Pancreas (tissue), 10 donors: ENCODE measurements at places on chromosomes 7 and 10. TPM values are rescaled to one million over a fixed set of nuclear protein-coding genes. Genes with fewer than 3 reads are reported as not detected.
A peak's percentile ranks its signal among the peaks of the same experiment; 100 is the strongest.

DNA sequence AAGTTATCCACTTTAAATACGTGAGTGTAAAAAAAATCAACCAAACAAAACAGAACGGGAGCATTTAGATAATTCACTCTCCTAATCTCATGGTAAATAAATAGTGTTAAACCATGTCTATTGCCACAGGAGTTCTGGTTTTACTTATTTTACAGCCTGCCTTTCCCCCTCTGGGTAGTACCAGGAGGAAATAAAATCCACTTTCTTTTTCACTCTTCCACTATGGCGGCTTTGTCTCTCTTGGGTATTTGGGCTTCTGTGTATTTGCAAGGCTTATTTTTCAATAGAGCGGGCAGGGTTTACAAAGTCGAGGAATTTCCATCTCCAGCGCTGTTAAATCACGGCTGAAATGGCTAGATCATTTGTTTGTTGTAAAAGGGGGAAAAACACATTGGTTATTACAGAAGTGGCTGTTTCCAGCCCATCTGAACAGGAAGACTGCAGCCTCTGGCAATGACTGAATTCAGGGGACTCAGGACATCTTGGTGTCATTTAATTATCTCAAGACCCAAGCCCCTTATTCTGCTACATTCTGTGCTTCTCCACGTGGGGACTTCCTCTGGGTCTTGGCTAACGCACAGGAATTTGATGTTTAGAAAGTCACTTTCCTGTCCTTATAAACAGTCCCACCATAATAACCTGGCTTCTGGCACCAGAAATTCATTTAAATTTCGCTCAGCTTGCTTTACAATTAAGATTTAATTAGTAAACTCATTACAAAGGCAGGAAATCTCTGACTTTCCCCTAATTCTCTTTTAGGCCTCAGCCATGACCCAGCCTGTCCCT is 323.9 kb downstream of the GATA3 start:
- no peak for DNase-seq
- H3K4me3 ChIP-seq: no peak overlapping the region
- H3K36me3 ChIP-seq: no peaks in the 10 kb centered on the region
- H3K27ac ChIP-seq: no peak overlapping the region

GRCh38 chr10:86523348-86523747 is 1.8 kb upstream of the WAPL start:
- H3K4me3 ChIP-seq: no peak overlapping the region
- H3K27me3 ChIP-seq: no peaks in the 10 kb centered on the region
- no peaks in the 10 kb centered on the region for H3K36me3 ChIP-seq
- DNase-seq: no peak
- H3K4me1 ChIP-seq: peaks cover 23% of the 10 kb centered on the region
- H3K27ac ChIP-seq: no peak overlapping the region

DNA sequence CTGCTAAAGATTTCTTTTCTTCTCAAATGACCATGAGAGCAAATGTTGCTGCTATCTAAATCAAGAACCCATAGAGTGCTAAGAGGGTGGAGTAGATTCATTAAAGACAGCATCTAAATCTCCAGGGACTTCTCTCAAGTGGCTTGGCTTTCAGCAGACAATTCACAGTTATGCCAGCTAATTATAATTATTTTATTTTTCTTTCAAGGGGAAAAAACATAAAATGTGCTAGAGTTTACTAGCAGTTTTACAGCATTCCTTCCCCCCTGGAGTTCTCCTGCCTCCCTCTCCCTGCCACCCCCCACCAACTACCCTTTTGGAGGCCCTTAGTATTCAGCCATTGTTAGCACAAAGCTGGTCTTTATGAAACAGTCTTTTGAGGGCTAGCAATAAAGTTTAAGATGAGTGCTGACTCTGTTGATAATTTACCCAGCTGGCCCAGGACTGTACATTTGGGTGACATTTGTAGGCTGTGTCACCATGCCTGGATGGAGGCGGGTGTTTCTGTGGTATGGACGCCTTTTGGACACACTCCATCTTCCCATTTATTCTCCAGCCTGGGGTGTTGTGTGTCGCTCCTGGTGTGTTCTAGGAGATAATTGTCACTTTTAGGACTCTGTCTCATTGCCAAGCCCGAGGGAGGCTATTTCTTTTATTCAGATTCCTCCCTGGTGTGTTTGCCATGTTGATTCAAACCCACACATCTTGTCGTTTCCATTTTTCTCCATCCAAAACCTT is 160.2 kb downstream of the CREB5 start:
- peaks cover 6% of the 10 kb centered on the region for H3K4me1 ChIP-seq
- DNase-seq: no peak
- H3K36me3 ChIP-seq: no peaks in the 10 kb centered on the region
- peaks cover 12% of the 10 kb centered on the region for H3K27me3 ChIP-seq
- peak overlapping the region; percentile 36 for H3K27ac ChIP-seq

DNA sequence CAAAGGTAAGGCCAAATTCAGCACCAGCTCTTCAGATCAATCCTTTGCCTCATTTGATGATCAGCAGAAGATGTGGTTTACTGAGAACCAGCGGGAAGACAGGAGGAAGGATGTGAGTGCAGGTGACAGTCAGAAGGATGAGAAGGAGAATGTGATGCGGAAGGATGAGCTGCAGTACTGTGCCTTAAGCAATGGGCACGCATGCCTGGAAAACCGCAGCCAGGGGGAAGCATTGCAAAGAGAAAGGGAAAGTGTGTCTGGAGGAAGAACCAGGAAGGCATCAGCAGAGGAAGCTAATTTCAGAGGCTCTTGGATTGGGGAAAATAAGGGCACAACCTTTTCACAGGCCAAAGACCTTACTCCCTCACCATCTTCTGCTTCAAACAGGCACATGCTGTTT is 25.7 kb downstream of the C10orf71 start:
- no peak overlapping the region for H3K4me3 ChIP-seq
- DNase-seq: no peak
- H3K36me3 ChIP-seq: no peaks in the 10 kb centered on the region
- H3K4me1 ChIP-seq: no peaks in the 10 kb centered on the region
- H3K27me3 ChIP-seq: no peaks in the 10 kb centered on the region
- H3K27ac ChIP-seq: no peak overlapping the region

DNA sequence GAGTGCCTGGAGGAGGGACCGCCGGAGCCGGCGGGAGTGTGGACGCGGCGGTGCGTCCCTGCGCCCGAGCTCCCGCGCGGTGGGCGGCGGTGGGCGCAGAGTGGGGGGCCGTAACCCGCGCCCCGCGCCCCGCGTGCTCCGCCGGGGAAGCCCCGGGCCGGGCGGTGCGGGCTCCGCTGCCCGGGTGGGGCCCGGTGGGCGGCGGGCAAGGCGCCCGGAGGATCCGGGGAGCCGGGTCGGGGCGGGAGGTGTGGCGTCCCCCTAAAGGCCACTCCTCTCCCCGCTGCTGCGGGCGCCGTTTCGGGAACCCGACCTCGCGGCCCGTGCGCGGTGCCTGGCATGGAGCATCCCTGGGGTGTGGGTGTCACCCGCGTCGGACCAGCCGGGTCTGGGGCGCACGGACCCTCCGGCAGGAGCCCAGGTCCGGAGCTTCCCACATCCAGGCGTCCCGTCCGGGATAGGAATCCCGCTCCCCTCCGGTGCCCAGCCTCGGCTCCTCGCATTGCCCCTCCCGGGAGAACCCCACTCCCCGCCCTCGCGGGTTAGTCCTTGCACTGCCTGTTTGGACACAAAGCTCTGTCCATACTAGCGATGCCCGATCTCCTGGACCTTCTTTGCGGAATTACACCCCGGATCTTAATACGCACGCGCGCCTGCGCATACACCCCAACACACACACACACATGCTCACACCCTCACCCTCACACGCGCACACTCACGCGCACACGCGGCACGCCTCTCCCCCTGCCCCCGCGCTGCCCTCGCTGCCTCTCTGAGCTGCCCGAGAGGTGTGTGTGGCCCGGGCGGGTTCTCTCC is 723 bp downstream of the MTURN start:
- H3K27ac ChIP-seq: peak overlapping the region; percentile 58
- no peaks in the 10 kb centered on the region for H3K36me3 ChIP-seq
- peaks cover 4% of the 10 kb centered on the region for H3K4me1 ChIP-seq

- no peak overlapping the region for H3K27ac ChIP-seq
- no peaks in the 10 kb centered on the region for H3K27me3 ChIP-seq
- H3K4me3 ChIP-seq: no peak overlapping the region
- no peaks in the 10 kb centered on the region for H3K4me1 ChIP-seq
Observed at GRCh38 chr7:100489121-100489520, 5.4 kb downstream of the NYAP1 start.

GRCh38 chr10:71638064-71638821 is 81.3 kb downstream of the C10orf105 start:
- no peaks in the 10 kb centered on the region for H3K36me3 ChIP-seq
- peak overlapping the region; percentile 9 for H3K27ac ChIP-seq
- H3K4me3 ChIP-seq: no peak overlapping the region

DNA sequence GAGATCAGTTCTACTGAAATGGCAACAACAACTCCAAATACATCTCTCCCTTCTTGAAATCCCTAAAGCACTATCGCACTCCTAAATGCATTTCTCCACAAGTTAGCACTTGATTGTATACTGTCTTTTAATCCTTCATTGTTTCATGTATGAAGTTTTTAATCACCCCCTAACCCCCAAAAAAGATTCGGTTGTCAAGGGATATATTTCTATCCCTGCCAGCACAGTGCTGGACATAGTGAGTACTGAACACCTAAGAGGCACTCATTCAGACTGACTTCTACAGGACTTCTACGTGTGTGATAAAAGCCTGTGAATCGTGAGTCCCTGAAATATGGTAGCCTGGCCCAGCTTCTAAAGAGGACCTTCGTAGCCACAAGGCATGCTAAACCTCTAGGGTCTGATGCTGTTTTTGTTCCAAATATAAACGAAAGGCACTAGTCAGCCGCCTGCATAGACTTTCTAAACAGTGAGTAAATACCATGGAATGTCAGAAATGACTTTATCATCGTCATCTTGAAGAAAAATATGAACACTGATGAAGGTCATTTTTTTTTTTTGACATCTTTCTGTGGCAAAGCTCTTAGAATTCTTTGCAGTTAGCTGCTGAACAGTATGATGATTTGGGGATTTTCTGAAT is 14.6 kb upstream of the ZSCAN21 start:
- no peaks in the 10 kb centered on the region for H3K36me3 ChIP-seq
- H3K27me3 ChIP-seq: no peaks in the 10 kb centered on the region

- H3K4me1 ChIP-seq: peaks cover 6% of the 10 kb centered on the region
- H3K36me3 ChIP-seq: peaks cover under 1% of the 10 kb centered on the region
- no peak overlapping the region for H3K27ac ChIP-seq
Observed at GRCh38 chr10:14836208-14836607, 1.6 kb downstream of the CDNF start.

GRCh38 chr7:83101530-83101929 is 61.2 kb downstream of the PCLO start:
- H3K4me1 ChIP-seq: no peaks in the 10 kb centered on the region
- no peaks in the 10 kb centered on the region for H3K27me3 ChIP-seq
- no peak overlapping the region for H3K4me3 ChIP-seq
- H3K36me3 ChIP-seq: no peaks in the 10 kb centered on the region

DNA sequence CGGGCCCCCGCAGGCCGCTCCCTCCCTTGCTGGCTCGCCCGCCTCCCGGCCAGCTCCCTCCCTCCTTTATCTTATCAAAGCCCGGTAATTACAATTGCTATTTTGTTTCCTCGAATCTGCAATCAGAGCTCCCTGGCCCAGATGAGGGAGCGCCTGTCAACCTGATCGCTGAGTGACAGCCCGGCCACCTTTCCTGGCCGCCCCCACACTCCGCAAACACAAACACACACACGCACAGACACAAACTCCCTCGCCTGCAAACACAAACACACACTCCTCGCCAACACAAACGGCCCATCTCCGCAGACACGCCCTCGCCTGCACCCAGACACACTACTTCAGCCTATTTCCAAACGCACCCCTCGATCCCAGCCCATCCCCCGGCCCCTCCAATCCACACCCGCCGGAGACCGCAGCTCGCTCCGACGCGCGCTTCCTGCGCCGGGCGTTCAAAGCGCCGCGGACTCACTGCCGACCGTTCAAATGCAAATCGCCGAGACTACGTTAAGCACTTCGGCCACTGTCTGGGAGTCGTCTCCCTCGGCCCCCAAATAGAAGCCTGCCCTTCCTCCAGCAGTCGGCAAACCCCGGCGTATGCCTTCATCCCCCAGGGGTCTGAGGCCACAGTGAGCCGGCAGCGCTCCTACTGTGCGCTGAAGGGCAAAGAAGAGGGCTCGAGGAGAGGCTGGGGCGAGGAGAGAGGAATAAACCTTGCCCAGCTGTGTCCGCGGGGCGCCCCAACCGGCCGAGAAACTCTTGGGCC is 3.0 kb upstream of the FGF8 start:
- peak overlapping the region; percentile 46 for H3K4me3 ChIP-seq
- no peaks in the 10 kb centered on the region for H3K36me3 ChIP-seq
- DNase-seq: no peak
- no peaks in the 10 kb centered on the region for H3K27me3 ChIP-seq
- H3K4me1 ChIP-seq: peaks cover 3% of the 10 kb centered on the region

DNA sequence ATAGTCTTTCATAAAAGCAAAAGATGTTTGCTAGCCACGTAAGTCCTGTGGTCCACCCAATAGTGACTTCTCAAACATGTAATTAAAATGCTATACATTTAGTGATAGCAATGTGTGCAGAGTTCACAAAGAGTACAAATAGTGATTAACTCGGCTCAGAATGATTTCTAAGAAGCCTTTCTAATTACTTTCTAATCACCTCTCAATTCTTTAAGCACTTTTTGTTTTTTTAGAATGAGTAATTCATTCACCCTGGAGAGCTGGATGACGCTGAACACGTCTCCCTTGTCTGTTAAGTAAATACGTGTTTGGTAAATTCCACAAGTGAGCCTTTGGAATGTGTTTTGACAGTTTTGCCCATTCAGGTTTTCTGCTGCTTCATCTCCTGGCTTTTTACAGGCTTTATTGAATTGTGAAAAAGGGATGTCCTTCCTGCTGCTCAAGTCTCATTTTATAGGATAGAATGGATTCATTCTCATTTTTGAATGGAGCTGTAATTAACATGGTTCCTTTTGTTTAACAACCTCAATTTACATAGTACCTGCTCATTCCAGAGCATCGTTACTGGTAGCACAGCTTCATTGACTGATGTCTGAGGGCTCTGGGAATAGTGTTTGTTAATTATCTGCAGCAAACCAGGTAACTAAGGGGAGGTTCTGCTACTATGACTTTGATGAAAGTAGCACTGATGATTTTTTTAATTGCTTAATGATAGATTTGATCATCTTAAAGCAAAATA is 212.1 kb downstream of the VTI1A start:
- H3K27ac ChIP-seq: no peak overlapping the region
- no peak overlapping the region for H3K4me3 ChIP-seq
- H3K4me1 ChIP-seq: peaks cover 6% of the 10 kb centered on the region
- no peaks in the 10 kb centered on the region for H3K36me3 ChIP-seq
- H3K27me3 ChIP-seq: no peaks in the 10 kb centered on the region

- no peaks in the 10 kb centered on the region for H3K4me1 ChIP-seq
- no peaks in the 10 kb centered on the region for H3K27me3 ChIP-seq
- H3K36me3 ChIP-seq: no peaks in the 10 kb centered on the region
- H3K4me3 ChIP-seq: no peak overlapping the region
- no peak for DNase-seq
- no peak overlapping the region for H3K27ac ChIP-seq
Observed at GRCh38 chr10:8078027-8078426, 23.5 kb downstream of the GATA3 start.

- no peak overlapping the region for H3K27ac ChIP-seq
- no peaks in the 10 kb centered on the region for H3K36me3 ChIP-seq
- H3K4me1 ChIP-seq: no peaks in the 10 kb centered on the region
- no peak for DNase-seq
- no peak overlapping the region for H3K4me3 ChIP-seq
- H3K27me3 ChIP-seq: no peaks in the 10 kb centered on the region
Observed at GRCh38 chr10:4181081-4181480, 396.1 kb upstream of the KLF6 start.

The CYP26C1 gene
- total RNA-seq: 0.09 TPM

The EBF3 gene
- total RNA-seq: 0.47 TPM

The DDC gene
- total RNA-seq: 10.0 TPM

The SPDYE6 gene
- total RNA-seq: not detected

The LMOD2 gene
- not detected for total RNA-seq

The ZNF804B gene
- total RNA-seq: 0.35 TPM

The CRHR2 gene
- 0.09 TPM for total RNA-seq

The AMZ1 gene
- not detected for total RNA-seq

The CUBN gene
- total RNA-seq: 0.60 TPM
